ENCODE measurements at places on chromosomes 3 and 15. TPM values are rescaled to one million over a fixed set of nuclear protein-coding genes. Genes with fewer than 3 reads are reported as not detected.
A peak's percentile ranks its signal among the peaks of the same experiment; 100 is the strongest.

GRCh38 chr3:60577601-60578000, 673.7 kb downstream of the FHIT start:
- H3K4me1 ChIP-seq: no peaks in the 10 kb centered on the region
- H3K27ac ChIP-seq: no peak overlapping the region
- H3K4me3 ChIP-seq: no peak overlapping the region
- H3K36me3 ChIP-seq: no peaks in the 10 kb centered on the region
- H3K27me3 ChIP-seq: no peaks in the 10 kb centered on the region

DNA sequence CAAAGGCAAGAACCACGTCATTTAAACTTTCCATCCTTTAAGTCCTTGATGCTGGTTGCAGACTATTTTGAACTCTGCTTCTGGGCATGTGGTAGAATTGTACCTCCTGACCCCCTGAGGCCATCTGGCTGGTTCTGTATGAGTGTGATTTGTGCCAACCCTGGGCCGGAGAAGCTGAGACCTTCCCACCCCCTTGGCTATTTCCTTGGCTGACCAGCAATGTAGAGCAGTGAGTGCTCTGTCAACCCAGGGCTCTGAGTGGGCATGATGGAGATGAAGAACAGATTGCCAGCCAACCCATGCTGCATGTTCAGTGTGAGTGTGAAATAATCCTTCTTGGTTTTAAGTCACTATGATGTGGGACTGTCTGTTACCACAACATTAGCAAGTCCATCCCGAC, 82.1 kb upstream of the RASGRP1 start:
- no peaks in the 10 kb centered on the region for H3K4me1 ChIP-seq
- H3K4me3 ChIP-seq: no peak overlapping the region
- DNase-seq: no peak
- H3K27me3 ChIP-seq: no peaks in the 10 kb centered on the region
- H3K36me3 ChIP-seq: no peaks in the 10 kb centered on the region

DNA sequence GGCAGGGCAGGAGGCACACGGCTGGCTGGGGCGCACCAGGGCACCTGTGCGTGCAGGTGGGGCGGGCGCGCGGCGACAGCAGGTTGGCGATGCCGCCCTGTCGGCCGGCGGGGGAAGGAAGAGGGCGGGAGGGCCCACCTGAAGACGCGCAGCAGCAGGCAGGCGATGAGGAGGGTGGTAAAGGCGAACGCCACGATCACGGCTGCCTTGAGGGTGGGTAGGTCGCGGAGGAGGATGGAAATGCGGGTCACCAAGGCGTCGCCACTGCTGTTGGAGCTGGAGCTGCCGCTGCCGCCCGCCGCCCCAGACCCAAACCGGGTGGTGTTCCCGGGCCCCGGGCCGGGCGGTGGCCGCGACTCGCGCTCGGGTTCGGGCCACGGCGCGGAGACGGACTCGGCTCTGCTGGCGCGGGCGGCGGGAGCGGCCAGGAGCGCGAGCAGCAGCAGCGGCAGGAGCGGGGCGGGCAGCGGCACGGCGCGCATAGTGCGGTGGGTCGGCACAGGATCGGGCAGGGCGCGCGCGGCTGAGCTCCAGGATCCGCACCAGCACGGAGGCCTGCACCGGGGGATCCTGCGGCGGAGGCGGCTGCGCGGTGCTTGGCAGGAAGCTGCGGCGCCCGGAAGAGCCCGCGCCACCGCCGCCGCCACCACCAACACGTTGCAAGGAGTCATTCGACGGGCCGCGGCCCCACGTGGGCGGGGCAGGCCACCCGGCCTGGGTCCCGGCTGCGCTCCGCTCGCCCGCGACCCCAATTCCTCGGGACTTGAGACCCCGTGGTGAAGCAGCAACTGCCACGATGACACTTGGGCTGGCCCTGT, at the start of gene FAM174B:
TSS of gene FAM174B (minus strand) at position 598 of the 818 bp plus-strand sequence.
- peak within 1 kb of the TSS; percentile 77 for H3K27ac ChIP-seq
- peaks cover 11% of the 10 kb centered on the region for H3K4me1 ChIP-seq
- H3K27me3 ChIP-seq: no peaks in the 10 kb centered on the region
- H3K36me3 ChIP-seq: no peaks in the 10 kb centered on the region

- H3K4me1 ChIP-seq: peaks cover 2% of the 10 kb centered on the region
- no peak overlapping the region for H3K4me3 ChIP-seq
- no peak overlapping the region for H3K27ac ChIP-seq
- DNase-seq: no peak
- H3K27me3 ChIP-seq: no peaks in the 10 kb centered on the region
Measured at GRCh38 chr15:47675735-47676134, 41.6 kb upstream of the SEMA6D start.

DNA sequence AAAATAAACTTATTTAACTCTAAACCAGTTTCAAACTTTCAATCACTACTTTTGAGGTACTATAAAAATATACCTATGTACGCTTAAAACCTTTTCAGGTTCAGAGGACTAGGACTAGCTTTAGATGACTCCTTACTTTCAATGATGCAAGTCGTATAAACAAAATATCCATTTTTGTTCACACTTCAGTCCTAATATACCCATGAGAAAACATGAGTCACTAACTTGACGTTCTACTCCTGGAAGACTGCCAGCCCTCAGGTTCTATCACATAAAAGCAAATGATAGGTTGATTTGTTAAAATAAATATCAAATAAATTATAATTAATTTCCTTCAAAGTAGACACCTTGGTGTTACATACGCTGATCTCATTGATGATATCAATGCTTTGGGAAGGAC, 10.6 kb upstream of the P3H2 start:
- H3K27ac ChIP-seq: no peak overlapping the region
- no peaks in the 10 kb centered on the region for H3K4me1 ChIP-seq
- no peak for DNase-seq
- no peaks in the 10 kb centered on the region for H3K36me3 ChIP-seq
- H3K27me3 ChIP-seq: no peaks in the 10 kb centered on the region

GRCh38 chr3:141529717-141530414, 43.0 kb downstream of the RASA2 start:
- H3K4me3 ChIP-seq: no peak overlapping the region
- H3K4me1 ChIP-seq: no peaks in the 10 kb centered on the region
- no peaks in the 10 kb centered on the region for H3K27me3 ChIP-seq
- no peak overlapping the region for H3K27ac ChIP-seq
- DNase-seq: no peak

The UROC1 gene
- not detected for total RNA-seq
